Stimulated activated CD4-positive, alpha-beta T cell treated with anti-CD3 and anti-CD28 coated beads, Interleukin-1b, Interleukin-23, amount 100 ng/mL, for 1 hour (primary cell): ENCODE measurements at places on chromosomes 12 and 14.

DNA sequence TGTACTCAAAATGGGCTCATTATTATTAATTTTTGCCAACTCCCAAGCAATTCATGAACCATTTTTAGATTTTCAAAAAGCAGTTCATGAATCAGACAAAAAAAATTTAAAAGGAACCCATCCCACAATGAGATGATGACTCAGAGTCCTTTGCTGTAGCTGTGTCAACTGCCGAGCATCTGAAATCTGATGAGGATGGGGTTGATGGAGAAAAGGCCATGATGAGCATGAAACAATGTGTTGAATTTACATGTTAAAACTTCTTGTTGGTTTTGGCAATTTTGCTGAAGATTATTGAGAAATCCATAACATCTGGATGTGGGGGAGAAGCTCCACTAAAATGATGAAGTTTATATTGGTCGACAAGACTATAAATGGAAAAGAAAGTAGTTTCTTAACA, 378.0 kb downstream of the FOXG1 start:
- no peak for DNase-seq

DNA sequence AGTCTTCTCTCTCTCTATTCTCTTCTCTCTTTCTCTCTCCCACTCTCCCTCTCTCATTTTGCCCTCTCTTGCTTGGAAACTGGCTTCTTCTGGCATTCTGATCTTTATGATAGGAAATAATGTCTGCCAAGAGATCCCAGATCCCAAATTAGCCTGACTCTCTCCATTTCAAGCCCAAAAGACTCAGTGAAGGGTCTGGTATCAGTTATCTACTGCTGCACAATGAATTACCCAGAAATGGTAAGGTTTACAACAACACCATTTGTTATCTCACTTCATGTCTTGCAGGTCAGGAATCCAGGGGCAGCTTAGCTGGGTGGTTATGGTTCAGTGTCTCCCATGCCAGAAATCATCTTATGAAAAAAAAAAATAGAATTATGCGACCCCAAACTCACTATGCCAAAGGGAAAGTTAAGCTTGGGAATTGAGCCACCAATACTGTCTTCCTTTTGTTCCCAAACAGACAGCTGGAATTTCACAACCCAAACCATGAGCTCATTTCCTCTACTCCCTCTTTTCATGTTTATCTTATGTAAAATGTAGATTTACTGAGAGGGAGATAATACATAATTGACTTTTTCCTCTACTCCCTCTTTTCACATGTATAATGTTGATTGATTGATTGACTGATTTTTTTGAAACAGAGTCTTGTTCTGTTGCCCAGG, 67.8 kb upstream of the FICD start:
- DNase-seq: no peak

- no peak for DNase-seq
Measured at GRCh38 chr12:53538209-53538689, 31.0 kb upstream of the NPFF start.

GRCh38 chr12:52561880-52562449, 9.0 kb upstream of the KRT71 start:
- no peak for DNase-seq

GRCh38 chr14:20477211-20477876, 8.1 kb downstream of the PNP start:
- DNase-seq: no peak

GRCh38 chr12:14024591-14024990, 43.2 kb upstream of the GRIN2B start:
- no peak for DNase-seq

DNA sequence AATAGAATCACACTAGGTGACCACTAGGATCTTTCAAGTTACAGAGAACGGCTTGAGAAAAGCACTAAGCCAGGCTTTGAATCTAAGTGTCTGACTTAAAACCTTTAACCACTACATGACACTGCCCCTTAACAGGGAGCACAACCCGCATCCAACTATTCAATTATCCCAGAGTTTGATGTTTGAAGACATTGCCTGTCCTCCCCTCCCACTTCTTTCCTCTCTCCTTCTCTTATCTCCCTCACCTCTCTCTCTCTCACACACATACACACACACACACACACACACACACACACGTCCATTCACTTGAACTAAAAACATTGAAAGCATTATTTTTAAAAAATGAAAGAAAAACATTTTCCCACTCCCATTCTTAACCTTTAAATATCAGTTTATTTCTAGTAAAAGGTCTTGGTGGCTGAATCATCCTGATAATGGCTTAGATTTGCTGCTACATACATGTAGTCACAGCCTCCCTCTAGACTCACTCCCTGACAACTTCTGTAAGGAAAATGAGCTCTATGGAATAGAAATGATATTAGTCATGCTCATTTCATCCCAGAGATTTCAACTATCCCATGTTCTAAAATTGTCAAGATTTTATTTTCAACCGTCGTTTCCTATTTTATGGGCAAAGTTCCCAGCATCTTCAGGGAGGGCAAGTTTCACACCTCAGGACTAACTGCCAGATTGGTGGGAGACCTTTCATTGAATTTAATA, 53.5 kb upstream of the RAP1B start:
- DNase-seq: no peak

GRCh38 chr14:72377016-72377415, 444.8 kb downstream of the RGS6 start:
- DNase-seq: no peak

- DNase-seq: no peak
Measured at GRCh38 chr12:109715310-109716091, 1.9 kb downstream of the FAM222A start.

GRCh38 chr14:64053694-64054669, 201.2 kb downstream of the SYNE2 start:
- no peak for DNase-seq

DNA sequence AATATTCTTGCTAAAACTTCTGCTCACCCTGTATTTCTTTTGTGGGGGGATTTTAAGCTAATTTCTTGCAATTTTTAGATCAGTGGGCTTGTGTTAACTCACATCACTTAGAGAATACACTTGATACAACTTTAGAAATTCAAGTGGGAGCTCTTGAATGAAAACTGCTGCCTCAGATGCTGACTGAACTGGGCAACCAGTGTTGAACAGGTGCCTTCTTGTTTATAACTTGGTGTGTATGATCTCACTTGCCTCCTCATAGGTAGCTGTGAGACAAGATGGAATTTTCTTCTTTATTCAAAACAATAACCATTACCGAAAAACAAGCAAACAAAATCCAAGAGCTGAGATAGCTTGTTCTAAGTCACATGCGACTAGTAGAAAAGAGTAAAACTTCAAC, 63.5 kb downstream of the FGD4 start:
- DNase-seq: no peak

GRCh38 chr14:62081012-62081612, 318.9 kb downstream of the SNAPC1 start:
- DNase-seq: no peak

- DNase-seq: no peak
Measured at GRCh38 chr14:89801136-89801535, 153.4 kb downstream of the EFCAB11 start.

DNA sequence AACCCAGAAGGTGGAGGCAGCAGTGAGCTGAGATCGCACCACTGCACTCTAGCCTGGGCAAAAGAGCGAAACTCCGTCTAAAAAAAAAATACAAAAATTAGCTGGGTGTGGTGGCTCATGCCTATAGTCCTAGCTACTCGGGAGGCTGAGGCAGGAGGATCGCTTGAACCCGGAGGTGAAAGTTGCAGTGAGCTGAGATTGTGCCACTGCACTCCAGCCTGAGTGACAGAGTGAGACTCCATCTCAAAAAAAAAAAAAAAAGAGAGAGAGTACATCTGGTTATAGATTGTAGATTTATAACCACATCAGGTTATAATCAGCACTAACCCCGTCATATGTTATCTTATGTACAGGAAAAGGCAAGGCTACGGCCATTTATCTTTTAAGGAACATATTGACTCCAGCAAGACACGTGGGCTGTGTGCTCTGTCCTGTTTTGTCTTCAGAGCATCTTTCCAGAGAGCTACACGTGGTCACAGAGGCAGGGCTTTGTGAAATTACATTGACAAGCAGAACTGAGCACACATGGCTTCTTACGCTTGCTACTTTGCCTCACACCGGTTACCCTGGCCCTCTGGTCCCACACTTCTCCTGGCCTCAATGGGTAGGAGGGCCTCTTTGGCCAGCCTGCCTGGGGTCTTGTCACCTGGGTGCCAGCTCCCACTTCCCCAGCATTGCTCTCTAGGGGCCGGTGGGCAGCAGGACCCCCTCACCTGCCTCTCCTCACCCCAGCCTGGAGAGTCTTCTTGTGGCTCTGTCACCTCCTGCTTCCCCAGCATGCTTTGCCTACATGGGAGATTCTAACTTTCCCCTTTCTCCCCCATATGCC, 6.8 kb upstream of the DYNC1H1 start:
- no peak for DNase-seq

DNA sequence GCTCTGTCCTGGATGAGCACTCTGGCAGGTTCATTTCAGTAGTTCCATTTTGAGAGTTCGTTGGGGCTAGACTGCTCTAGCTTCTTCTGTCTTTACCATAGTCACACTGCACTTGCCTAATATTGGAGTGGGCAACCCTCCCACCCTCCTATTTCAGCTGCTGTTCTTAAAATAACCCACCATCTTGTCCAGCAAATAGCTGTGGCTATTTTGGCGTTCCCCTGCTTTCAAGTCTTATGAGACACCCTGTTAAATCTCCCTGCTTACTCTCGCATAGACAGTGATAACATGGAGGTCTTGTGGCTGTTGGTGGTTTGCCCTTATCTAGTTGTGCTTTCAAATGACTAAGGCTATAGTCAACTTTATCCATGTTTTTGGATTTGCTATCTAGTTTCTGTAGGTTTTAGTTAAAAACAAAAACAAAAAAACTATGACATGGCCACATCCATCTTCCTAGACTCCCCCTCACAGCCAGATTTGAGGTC, 65.5 kb downstream of the LRP6 start:
- DNase-seq: no peak

DNA sequence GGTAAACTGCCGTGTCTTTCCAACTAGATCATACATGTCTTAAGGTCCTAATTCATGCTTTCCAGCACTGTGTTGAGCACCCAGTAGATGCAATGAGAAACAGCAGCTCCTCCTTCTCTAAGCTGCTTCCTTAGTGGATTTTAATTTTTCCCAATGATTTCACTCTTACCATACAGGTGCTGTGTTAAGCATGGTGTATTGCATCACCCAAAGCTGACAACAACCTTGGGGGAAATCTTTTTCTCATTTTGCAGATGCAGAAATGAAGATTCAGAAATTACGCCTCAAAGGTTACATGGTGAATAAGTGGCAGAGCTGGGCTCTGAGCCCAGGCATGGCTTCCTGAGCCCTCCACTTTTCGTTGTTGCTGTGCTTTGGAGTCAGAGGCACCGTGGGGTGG, 75.6 kb downstream of the NEDD1 start:
- no peak for DNase-seq

- DNase-seq: no peak
Measured at GRCh38 chr12:29050503-29050902, 98.6 kb upstream of the FAR2 start.

DNA sequence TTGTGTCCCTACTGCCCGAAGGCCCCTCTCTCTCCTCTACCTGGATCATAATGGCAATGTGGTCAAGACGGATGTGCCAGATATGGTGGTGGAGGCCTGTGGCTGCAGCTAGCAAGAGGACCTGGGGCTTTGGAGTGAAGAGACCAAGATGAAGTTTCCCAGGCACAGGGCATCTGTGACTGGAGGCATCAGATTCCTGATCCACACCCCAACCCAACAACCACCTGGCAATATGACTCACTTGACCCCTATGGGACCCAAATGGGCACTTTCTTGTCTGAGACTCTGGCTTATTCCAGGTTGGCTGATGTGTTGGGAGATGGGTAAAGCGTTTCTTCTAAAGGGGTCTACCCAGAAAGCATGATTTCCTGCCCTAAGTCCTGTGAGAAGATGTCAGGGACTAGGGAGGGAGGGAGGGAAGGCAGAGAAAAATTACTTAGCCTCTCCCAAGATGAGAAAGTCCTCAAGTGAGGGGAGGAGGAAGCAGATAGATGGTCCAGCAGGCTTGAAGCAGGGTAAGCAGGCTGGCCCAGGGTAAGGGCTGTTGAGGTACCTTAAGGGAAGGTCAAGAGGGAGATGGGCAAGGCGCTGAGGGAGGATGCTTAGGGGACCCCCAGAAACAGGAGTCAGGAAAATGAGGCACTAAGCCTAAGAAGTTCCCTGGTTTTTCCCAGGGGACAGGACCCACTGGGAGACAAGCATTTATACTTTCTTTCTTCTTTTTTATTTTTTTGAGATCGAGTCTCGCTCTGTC, 1.8 kb downstream of the INHBE start:
- DNase-seq: no peak

GRCh38 chr14:93510056-93510455, 79.3 kb downstream of the UNC79 start:
- no peak for DNase-seq
